ENCODE measurements at places on chromosomes 3 and 15.
A peak's percentile ranks its signal among the peaks of the same experiment; 100 is the strongest.

DNA sequence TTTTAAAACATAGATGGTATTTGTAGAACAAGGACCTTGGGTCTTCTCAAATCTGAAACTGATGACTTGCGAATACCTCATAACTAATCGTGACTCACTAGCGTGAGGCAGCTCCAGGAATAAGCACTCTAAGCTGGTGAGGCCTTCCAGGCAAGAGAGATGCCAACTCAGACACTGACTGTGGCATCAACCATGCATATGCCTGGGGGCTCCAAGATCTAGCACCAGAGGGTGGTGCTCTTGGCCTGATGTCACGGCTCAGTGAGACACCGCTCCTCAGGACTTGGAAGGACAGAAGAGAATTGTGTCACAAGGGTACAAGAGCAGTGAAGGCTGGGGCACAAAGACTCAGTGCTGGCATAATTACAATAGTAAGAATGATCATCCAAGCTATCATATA, 125.0 kb upstream of the TRIM42 start:
- DNase-seq = no peak

DNA sequence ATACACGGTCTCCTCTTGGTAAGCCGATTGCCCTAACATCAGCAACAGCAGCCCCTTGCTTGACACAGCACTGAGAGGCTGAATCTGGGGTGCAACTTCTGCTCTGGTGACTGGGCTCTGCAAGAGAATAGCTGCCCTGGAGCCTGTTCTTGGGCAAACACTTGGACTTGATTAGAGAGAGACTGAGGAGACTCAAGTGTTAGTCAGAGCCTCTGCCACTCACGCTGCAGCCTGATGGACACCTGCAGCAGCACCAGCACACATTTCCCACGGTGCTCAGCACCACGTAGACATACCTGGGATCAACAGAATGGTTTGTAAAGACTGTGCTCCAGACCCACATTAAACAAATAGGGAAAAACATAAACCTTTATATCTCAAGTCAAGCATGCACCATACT, 35.8 kb upstream of the UMPS start:
- DNase-seq = no peak

GRCh38 chr15:82952158-82953081, at the start of gene HOMER2:
Gene HOMER2, minus strand, starts transcription at chr15:82952720. Its CDS starts 185 bp downstream, at chr15:82952535.
- peak; percentile 19 for DNase-seq

GRCh38 chr3:134473868-134474546, 11.8 kb downstream of the ANAPC13 start:
- peak; percentile 83 for DNase-seq

GRCh38 chr3:4067893-4068292, 235.3 kb upstream of the SETMAR start:
- DNase-seq = no peak

- no peak for DNase-seq
Observed at GRCh38 chr3:149277331-149277813, 55.7 kb upstream of the CP start.

GRCh38 chr3:133606342-133606741, 32.9 kb downstream of the CDV3 start:
- no peak for DNase-seq

DNA sequence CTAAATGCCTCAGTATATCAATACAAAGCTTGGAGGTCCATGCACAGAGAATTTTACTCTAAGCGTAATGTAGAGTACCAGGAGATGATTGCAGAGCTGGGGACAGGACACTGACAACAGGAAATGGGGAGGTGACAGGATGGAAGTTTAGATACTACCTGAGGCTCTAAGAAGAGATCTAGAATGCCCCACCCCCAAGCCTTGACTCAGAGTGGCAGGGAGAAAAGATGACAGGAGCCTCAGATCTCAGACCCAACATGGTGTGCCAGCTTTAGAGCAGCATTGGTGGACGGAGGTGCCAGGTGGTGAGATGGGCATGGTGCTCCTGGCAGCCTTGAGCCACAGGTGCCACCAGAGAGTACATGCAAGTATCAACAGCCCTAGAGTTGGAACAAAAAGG, 62.5 kb downstream of the LYZL4 start:
- DNase-seq = no peak

DNA sequence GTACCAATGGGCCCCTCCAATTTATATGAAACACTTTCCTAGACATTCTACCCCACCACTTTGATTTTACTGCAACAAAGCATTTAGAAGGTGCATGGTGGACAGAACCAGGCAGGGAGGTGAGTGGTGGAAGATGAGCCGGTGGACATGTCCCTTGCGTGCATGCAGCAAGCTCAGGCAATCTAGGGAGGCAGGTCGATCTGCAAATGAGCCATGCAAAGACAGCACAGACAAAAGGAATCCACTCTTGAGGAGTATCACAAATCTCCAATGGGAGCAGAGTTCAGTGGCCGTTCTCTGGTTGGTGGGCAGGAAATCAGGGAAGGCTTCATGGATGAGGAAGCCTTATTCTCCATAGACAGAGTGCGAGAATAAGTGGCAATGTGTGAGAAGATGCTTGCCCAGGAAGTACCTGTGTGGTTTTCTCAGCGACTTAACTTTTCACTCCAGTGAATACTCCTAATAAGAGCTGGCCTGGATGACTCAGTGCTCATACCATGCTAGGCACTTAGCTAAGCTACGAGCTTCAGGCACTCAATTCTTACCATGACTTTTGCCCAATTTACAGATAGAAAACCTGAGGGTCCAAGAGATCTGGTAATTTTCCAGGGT, 152.5 kb downstream of the FOXP1 start:
- DNase-seq = no peak

DNA sequence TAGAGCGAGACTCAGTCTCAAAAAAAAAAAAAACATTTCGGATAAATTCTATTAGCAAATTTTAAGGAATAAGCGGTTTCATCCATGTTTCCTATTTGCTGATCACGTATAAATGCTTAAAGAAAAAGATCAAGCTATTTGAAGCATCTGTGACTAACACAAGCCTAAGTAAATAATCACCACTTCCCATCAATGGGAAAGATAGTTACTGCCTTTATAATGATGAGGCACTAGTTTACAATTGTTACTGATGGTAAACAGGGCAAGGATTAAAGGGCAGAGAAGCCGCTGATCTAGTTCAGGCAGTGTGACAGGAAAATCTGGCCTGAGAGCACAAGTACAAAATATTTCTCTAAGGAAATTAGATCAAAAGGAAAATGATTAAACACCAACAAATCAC, 13.7 kb downstream of the CLPX start:
- no peak for DNase-seq

- no peak for DNase-seq
Observed at GRCh38 chr3:170809975-170810357, 60.0 kb downstream of the RPL22L1 start.

DNA sequence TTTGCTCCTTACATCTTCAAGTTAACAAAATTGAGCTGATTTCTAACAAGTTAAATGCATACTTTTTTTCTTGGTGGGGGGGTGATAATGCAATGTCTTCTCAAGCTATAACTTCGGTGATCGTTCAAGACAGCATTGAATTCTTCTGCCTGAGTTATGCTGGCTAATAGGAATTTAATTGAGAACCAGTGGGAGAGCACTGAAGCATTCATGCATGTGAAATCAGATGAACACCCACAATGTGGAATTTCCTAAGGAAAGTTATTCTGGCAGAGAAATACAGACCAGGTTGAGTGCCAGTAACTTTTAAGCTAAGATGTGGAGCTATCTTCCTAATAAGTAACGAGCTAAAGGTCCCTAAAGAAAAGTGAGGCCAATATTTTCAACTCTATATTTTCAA, 3.0 kb downstream of the SPATA16 start:
- DNase-seq = no peak

DNA sequence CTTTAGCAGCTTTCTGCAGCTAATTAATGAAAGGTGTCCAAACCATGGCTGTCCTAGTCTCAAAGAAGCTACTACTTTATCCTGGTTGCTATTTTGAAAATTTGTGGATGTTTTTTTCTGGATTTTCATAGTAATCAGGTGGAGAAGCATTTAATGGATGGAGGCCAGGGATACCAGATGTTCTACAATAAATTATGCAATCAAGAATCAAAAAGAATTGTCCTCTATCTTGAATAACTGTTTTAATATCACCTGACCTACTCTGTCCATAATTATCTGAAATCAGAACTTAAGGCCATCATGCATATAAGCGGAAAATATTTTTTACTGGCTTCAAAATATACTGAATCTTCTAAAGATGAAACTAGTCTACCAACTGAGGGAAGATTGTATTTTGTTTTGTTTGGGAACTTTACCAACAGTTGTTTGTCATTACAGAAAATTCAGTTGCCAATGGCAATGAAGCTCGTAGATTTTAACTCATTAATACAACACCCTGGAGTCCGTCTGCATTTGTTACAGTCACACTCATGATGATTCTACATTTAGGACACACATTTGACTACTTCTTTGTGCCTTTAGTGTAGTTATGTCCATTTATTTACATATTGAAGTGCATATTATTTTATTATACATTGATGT, 762.3 kb upstream of the GRM7 start:
- DNase-seq = no peak

DNA sequence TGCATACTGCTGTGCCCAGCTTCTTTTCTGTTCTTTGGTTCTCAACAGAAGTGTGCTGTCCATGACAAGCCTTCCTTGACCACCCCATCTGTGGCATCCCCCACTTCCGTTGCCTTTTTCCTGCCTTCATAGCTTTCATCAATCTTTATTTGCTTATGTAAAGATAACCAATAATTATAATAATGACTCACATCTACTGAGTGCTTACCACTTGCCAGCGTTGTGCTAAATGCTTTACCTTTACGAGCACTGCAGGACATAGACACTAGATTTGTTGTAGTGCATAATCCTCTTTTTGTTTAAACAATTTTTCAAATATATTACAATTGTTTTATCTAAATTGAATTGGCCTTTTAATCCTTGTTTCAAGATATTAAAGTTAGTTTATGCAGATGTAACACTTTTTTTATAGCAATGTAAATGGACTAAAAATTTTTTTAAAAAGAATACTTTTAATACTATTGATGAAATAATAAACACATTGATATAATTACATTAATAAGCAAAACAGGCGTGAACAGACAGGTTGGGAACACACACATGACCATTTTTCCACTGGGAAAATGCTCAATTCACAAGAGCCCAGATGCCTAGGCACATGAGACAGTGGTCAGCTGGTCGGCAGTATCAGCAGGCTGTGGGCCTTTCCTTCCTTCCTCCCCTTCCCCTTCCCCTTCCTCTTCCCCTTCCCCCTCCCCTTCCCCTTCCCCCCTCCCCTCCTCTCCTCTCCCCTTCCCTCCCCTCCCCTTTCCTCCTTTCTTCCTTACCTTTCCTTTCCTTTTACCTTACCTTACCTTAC, 42.5 kb downstream of the TRAK1 start:
- no peak for DNase-seq

DNA sequence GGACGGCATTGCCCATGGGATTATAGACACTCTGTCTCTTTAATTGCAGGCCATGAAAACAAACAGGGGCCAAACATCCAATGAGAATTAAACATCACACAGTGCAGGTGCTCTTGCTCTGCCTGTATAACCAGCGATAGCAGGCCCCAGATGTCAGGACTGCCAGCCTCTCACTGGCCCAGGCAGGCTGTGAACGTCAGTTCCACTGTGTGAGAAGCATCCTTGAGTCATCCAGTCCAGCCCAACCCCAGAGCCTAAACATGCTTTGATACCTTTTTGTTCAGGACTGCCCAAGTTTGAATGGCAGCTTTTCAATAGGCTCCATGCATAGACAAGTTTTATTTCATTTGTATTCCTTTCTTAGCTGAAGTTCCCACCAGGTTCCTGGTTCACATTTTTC, 189.8 kb downstream of the SLCO3A1 start:
- no peak for DNase-seq

- no peak for DNase-seq
Observed at GRCh38 chr3:104018541-104018940, 1348.2 kb upstream of the ALCAM start.

DNA sequence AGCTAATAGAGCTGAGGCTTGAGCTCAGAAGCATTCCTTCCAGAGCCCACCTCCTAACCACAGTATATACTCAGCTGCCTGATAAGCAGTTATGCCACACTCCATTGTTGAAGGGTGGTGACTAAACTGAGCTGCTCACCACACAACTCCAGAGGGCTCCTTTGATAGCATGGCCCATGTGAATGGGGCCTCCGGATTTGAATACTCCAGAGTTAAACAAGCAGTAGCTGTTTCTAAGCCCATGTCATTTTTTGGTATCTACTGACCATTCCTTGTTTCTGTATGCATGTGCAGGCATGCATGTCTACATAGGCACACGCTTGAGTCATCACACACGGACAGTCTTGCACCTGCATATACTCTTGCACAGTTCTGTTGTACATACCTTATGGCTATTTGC, 28.9 kb downstream of the IGSF10 start:
- DNase-seq = no peak

- DNase-seq = no peak
Observed at GRCh38 chr3:42226470-42227425, 39.2 kb downstream of the CCK start.

DNA sequence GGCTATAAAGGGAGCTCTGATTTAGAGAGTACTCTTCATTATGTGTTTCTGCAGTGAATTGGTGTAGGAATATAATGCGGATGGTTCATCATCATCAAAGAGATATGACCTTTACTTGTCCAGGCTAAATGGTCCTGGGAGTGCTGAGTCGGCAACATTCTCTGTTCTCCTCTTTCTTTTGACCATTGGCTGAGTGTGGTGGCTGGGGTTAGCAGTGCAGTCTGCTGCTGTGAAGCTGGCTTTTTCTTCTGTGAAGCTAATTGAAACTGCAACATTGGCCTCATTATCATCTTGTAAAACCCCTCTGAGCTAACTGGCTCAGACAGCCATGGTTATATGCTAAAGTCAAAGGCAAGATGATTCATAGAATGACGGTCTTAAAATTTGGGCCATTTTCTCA, 83.8 kb downstream of the THRB start:
- no peak for DNase-seq

DNA sequence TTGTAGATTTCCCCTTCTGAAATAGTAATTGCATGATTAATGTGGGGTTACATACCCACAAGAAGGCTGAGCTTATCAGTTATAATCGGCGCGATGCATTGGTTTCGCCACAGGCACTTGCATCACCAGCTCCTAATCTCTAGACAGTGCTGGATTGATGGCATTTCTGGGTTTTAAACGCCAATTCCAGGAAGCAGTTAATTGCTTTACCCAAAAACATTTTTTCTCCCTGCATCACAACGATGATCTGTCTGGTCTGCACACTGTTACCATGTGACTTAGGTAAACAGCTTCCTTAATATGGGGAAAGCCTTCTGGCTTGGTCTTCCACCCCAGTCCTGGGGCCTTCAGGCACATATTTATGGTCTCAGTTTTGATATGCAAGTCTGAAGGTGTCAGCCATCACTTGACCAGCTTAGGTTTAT, 70.0 kb upstream of the HEG1 start:
- DNase-seq = no peak

DNA sequence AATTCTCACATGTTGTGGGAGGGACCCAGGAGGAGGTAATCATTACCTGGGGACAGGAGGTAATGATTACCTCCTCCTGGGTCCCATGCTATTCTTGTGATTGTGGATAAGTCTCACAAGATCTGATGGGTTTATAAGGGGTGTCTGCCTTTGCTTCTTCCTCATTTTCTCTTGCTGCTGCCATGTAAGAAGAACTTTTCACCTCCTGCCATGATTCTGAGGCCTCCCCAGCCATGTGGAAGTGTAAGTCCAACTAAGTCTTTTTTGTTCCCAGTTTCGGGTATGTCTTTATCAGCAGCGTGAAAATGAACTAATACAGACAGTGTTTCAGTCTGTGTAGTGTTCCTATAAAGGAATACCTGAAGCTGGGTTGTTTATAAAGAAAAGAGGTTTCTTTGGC, 13.1 kb upstream of the KCTD6 start:
- no peak for DNase-seq
